ENCODE measurements at places on chromosomes 6 and 20.
A peak's percentile ranks its signal among the peaks of the same experiment; 100 is the strongest.

DNA sequence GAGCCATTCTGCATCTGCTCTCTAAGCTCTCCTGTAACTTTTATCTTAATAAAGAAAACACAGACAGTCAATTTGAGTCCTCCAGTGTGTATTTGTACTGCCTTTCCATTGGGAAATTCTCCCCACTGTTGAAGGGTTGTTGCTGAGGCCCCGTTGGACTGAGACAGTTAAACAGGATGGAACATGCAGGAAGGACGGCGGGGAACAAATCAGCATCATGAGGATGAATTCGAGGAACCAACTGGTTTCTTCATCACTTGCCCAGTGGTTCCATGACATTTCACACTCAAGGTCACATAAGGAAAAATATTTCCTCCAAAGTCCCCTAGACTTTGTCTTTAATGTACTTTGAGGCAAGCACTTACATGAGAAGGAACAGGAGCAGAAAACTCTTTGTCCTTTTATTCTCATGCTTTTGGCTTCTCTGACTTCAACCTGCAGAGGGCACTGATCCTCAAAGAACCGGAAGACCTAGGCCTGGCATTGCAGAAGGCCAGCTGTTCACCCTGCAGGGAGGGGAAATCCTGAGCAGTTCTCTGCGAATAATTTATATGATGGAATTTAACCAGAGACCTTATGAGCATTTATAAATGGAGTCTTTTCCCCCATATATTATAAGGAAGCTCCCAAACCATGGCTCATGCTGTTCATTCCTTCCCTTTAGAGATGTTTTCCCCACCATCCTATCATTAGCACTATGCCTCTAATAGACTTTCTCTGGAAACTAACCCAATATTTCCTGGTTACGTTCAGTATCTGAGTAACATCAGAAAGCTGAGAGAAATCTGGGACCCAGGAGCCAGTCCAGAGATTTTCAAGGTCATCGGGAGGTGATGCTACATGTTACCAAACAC lies 55.2 kb upstream of the ADGRF1 start:
- DNase-seq = peak; percentile 37

- DNase-seq = no peak
Measured at GRCh38 chr6:82260997-82261732, 13.6 kb upstream of the IBTK start.

DNA sequence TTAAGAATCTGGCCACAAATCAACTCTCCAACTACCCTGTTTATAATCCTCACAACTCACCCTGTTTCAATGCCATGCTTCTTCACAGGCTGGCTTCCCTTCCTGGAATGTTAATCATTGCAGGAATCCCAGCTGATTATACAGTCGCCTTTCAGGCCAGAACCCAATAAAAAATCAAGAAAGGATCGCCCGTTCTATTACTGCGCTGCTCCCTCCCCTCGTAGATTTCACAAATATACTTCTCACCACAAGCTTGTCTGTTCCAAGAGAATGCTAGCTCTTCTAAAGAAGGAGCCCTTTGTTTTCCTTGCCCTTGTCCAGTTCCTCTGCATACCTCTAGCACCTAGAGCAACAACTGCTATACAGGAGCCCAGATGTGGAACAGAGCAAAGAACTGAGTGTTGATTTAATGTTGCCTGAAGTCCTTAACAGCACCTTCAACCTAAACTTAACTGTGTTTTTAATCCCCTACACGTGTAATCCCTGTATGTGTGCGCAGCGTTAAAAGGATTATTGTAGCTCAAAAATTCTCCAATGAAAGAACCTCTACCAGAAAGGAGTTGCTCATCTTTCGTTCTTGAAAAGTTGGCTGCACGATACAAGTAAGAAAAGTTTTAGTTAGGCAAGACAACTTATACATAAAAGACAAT lies 988 bp downstream of the ECHDC1 start:
- no peak for DNase-seq

DNA sequence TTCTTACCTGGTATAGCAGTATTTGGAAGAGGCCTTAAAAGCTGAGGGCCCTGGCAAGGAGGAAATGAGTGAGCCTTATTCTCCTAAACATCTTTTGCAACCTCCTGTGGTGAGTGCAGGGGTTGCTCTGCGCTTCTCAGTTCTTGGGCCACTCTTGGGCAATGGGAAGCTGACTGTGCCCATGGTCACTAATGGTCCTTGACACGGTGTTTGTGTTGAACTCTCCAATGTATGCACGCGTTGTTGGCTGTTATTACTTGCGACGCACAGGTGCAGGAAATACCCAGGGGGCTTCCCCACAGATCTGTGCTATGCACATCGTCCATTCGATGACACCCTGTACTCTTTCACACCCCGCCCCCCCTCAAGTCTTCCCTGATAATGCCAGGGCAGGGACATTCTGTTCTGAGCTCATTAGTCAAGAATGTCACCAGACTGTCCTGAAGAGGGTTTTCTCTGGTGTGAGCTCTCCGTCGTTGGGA lies 79.7 kb downstream of the EDN1 start:
- no peak for DNase-seq

DNA sequence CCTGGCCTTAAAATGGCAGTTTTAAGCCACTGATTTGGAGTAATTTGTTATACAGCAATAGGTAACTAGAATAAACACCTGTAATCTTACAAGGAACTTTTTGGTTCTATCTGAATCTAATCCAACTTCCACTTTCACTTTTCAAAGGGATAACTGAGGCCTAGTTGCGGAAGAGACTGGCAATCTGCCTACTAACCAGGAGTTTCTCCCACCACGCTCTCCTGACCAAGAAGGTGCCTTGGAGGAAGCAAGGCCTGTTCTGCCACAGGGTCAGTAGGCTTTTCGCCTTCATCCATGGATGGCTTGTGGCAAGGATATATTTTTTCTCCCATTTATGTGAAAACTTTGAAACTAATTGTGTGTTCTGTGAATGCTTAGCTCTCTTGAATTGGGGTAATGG lies 12.9 kb upstream of the MYBL2 start:
- no peak for DNase-seq
